Stimulated activated CD4-positive, alpha-beta T cell treated with anti-CD3 and anti-CD28 coated beads, TNF-alpha, amount 100 ng/mL, for 48 hours (primary cell): ENCODE measurements at places on chromosomes 12 and 14.
A peak's percentile ranks its signal among the peaks of the same experiment; 100 is the strongest.

DNA sequence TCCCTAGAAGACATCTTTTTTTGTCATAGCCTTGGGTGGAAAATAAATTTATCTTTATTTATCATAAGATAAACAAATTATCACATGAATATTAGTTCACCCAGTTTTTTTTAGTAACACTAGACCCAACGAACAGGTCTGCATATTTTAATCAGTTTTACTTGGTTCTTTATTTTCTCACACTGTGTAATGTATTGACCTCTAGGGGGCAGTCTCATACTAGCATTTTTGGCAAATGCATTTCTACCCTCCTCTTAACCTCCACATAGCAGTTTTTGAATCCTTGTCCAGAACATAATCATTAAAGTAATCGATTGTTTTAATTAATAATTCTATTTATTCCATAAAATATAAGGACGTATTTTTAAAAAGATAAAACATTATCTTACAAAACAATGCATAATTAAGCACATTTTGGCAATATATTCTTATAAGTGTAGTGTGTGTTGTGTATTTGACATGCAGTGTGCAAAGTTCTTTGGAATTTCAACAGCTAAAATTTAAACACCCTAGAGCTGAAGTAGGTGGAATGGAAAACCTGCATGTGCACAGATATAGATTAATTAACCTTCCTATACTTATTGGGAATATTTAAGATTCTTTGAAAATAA lies 31.6 kb upstream of the PTPRQ start:
- DNase-seq: no peak

- DNase-seq: no peak
Measured at GRCh38 chr12:12715459-12716150, 1.6 kb upstream of the CDKN1B start.

- no peak for DNase-seq
Measured at GRCh38 chr14:85248881-85249635, 280.9 kb upstream of the FLRT2 start.

DNA sequence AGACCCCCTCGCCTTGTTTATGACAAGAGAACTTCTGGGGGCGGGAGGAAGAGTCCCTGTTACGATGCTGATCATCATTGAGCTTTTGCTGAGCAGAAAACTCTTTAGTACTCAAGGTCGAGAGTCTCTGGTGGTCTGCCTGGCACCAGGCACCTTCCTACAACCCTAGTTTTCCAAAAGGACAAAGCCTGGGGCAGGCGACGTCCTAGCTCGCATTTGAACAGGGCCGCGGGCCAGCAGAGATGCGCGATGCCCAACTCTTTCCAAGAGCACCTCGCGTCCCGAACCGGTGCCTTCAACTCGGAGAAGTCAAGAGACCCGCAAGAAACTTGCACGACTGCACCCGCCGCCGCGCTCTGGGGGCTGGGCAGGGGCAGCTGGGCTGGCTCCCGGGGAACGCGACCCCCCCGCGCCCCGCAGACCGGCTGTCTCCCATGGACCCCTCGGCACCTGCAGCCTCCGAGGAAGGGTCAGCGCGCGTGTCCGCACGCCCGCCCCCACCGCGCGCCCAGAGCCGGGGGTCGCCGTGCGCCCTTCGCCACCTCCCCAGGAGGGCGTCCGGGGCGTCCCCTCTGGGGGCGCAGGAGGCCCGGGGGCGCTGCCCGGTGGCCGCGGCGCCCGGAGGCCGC lies 377 bp upstream of the BCL7A start:
- no peak for DNase-seq

DNA sequence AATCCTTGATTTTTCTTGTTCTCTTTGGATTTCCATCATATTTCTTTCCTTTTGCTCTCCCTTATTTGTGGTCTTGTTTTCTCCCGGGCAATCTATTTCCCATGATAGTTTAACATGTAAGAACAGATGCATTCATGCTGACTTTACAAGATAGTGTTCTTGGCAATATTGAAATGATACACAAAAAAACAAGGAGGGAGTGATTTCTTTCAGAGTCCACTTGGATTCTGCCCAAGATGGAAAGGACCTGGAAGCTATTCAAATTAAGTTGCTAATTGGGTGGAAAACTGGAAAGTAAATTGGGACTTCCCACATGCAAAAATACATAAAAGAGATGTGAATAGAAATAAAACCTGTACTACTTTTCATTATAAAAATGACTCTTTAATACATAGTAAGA lies 14.4 kb upstream of the YARS2 start:
- no peak for DNase-seq

DNA sequence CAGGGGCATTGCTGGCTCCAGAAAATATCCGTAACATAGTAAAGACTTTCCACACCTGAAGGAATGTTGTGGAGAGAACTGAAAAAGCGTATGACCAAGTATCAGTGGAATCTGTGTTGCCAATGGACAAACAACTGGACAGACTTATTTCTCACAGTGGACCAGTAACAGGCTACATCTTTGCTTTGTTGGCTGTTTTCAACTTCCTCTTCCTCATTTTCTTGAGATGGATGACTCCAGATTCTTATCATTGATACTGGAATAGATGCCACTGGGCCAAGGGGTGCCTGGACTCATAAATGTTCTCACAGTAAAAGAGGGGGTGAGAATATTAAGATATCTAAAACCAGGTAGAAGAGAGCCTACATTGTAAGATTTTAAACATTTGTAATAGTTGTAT lies 6.4 kb downstream of the GAS2L3 start:
- DNase-seq: no peak

DNA sequence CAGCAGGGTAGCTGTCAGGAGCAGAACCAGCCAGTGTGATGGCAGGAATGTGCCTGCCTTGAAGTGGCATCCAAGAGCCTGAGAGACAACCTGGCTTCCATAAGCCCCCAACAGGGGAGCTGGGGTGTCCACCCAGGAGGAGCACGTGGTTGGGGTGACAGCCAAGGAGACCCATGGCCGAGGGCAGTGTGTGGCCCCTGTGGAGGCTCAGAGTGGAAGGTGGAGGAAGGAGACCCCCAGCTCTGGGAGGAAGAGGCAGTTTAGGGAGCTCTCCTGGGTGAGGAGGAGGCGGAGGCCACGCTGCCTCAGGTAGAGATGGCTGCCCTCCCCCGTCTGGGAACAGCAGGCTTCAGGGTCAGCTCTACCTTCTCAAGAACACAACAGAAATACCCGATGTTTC lies 147.0 kb downstream of the CALM1 start:
- no peak for DNase-seq

- no peak for DNase-seq
Measured at GRCh38 chr12:109461846-109462756, 15.0 kb downstream of the KCTD10 start.

DNA sequence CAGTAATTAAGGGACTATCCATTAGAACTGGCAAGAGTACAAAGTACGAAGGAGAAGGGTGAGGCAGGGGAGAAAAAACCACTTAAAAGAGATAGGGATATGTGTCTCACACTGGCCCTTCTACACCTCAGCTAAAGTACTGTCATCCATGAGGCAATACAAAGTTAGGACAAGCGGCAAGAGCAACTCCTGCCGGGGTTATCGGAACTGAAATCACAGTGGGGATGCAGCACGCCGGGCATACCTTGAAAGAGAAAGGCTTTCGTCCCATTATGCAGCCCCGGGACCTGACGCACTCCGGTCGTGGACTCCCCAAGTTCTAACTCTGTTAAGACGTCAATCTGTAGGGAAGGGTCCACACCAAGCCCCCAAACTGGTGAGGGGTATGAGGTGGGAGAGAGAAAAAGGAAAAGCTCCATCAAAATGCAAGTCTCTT lies 1.1 kb downstream of the NELL2 start:
- peak; percentile 8 for DNase-seq

DNA sequence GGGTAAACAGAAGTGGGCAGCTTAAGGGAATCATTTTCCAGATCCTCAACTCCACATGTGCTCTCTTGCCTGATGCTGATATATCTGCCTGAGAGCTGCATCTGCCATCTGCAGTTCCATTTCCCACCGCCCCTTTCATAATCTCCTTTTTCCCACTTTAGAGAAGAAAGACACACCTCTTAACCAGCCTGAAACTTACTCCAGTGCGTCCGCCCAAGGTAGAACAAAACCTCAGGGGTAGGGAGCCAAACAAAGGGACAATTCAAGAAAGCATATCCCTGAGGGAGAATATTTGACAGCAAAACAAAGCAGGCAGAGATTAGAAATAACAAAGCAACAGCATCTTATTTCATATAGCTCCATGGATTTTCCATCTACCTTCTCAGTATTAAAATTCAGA lies 4.3 kb downstream of the MDM1 start:
- no peak for DNase-seq

DNA sequence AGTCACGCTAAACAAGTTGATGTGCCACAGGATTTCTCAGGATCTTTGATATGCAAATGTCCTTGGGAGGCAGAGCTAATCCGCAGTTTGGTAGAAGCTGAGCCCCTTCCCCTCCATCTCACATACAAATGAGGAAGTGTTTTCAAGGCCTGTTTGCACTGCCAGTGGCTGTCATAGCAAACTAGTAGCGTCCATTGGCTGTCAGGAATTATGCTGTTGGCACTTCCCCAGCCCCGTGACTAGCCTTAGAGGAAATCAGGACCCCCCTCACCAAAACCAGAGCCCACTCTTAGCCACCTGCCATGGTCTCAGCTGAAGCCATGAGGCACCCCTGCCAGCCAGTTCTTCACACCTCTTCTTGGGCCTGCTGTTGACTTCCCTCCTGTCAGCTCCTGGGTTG lies 253.9 kb downstream of the CACNA1C start:
- DNase-seq: no peak

- DNase-seq: no peak
Measured at GRCh38 chr14:71607056-71607455, 325.2 kb upstream of the RGS6 start.

GRCh38 chr12:76450690-76451089 lies 102.5 kb upstream of the BBS10 start:
- no peak for DNase-seq

GRCh38 chr12:108559748-108560147 lies 1.2 kb downstream of the SART3 start:
- DNase-seq: no peak

GRCh38 chr14:22226381-22226780 lies 362.6 kb downstream of the DAD1 start:
- no peak for DNase-seq

GRCh38 chr14:61677479-61677878 lies 17.8 kb upstream of the HIF1A start:
- DNase-seq: no peak

GRCh38 chr12:25553098-25553497 lies at the start of gene LMNTD1:
LMNTD1 (minus strand) TSS chr12:25553283; CDS start chr12:25552959, 324 bp downstream.
- no peak for DNase-seq

DNA sequence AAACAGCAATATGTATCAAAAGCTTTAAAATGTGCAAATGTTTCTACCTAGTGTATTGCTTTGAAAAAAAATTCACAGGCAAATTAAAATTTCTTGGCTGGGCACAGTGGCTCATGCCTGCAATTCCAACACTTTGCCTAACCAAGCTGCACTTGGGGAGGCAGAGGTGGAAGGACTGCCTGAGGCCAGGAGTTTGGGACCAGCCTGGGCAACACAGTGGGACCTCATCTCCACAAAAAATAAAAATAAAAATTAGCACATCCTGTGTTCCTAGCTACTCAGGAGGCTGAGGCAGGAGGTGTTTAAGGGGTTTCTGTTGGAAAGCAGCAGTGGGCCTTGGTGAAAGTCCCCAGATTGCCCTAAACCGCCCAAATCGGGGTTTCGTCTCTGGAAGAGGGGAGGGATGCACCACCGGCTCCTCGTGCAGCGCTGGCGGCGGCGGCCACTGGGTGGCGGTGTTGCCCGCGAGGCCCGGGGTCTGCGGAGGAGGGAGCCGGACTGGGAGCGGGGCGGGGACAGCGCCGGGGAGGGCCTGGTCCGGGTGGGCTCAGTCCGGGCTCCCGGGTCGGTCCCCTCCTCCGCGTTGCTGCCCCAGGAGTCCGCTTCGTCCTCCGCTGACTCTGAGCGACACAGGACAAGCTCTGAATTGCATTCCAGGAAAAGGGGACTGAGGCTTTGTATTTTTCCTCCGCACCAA lies 265.6 kb downstream of the AACS start:
- peak; percentile 16 for DNase-seq

DNA sequence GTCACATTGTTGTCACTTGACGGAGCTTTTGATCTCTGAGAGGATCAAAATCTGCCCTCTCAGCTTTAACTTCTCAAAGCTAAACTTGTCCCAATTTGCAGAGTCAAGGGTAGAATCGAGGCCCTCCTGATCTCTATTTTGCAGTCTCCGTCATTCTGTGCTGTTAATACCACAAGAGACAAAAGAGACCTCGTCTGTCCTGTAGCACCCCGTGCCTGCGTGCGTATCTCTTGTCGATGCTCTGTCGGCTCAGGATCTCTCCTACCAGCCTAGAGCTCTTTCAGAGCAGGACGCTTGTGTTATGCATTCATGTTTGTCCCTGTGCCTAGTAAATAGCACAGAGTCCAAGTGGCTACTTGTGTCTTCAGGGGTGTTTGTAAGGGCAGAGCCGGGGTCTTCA lies 5.1 kb downstream of the EVL start:
- DNase-seq: no peak

DNA sequence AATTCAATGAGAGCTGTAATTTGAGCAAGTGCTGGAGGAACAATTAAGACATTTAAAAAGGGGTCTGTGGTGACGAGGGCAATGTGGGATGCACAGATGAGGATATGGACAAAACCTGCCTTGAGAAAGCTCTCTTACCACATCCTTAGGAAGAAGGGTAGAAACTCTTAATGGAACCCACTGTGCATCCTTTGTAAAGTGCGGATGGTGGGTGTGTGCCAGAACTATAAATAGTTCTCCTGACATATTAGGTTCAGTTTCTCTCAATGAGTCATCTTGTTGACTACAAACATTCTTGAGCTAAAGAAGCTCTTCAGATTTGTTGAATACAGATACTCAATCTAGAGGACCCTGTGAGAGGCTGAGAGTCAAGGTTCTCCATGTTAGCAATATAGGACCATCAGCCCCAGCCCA lies 106.1 kb upstream of the ANO4 start:
- DNase-seq: no peak

- no peak for DNase-seq
Measured at GRCh38 chr12:95646781-95647190, 95.5 kb upstream of the USP44 start.

DNA sequence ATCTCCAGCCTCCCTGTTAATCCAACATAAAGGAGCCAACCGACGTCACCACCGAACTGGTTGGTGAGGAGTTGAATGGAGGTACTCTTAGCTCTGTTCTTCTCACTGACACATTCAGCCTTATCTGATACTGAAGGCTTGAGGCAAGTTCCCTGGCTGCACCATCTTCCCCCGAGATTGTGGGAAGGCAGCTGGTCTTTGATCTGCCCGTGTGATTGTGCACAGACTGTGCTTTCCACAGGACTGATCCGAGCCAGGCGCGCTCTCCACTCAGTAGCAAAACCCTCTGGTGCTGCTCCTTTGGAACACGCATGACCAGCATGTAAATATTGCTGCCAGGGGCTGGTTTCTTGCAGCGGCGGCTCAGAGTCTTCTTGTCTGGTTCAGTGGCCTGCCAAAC lies 30.1 kb upstream of the DLK1 start:
- DNase-seq: no peak

DNA sequence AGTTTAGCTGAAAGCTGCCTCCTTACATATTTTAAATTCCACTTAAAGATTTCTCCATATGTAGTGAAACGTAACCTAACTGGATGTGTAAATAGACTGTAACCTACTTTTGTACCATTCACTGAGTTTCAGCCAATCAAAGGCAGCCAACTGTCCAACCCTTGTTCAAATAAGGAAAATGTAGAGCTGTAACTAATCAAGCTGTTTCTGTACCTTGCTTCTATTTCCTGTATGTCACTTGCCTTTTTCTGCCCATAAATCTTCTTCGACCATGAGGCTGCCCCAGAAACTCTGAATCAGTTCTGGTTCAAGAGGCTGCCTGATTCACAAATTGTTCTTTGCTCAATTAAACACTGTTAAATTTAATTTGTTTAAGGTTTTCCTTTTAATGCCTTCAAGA lies 6.3 kb downstream of the SLC7A8 start:
- no peak for DNase-seq
